Esophagus muscularis mucosa (tissue), 4 donors: ENCODE measurements at places on chromosomes 13 and 19. TPM values are rescaled to one million over a fixed set of nuclear protein-coding genes. Genes with fewer than 3 reads are reported as not detected.

Gene ZNF20
- total RNA-seq, result 2.9 TPM

Gene ZNF580
- total RNA-seq, result 66.8 TPM

Gene FCAR
- 6.3 TPM for total RNA-seq

Gene ZNF844
- 8.3 TPM for total RNA-seq

DNA sequence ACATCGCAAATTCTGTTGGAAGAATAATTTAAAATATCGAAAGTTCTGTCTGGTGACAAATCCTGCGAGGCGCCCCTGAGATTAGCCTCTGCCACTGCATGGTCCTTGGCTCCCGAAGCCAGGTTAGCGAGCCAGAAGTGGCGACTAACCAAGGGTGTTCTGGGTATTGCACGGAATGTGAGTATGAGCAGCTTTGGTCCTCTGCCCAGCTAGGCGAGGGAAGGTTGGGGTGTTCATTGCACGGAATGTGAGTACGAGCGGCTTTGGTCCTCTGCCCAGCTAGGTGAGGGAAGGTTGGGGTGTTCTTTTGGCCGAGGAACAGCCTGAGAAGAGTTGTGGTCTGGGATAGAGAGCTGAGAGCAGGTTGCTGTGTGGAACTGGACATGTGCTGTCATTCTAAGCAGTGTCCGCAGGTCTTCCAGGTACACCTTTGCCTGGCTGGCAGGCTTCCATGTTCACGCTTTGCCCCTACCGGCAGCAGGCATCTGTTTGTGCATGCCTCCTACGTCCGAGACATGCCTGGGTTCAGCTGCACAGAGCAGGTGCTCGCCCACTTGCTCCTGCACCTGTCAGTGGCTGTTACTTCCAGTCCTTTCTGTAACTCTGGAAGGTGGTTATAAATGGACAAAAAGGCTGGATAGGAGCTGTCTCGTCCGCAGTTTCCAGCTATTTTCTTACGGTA lies 18.3 kb upstream of the TEX29 start:
- no peaks in the 10 kb centered on the region for H3K27me3 ChIP-seq
- H3K4me1 ChIP-seq, result no peaks in the 10 kb centered on the region
- H3K4me3 ChIP-seq, result no peak overlapping the region
- no peak for DNase-seq

DNA sequence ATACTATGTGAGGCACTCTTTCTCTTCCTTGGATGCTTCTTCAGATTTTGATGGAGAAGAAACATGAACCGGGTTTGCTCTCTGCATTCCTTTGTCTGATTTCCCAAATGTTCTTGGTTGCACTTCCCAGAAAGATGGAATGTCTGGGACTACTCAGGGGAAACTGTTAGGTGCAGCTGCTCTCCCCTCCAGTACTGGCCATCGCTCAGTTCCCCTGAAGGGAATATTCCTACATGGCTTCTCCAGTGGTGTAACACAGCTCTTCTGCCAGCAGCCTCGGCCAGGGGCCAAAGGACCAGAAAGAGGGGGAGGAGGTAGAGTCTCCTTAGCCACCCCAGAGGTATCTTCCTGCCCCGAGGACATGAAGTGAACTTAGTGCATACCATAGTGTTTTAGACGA lies 33.5 kb upstream of the SPRY2 start:
- peak overlapping the region; percentile 63 for H3K27ac ChIP-seq
- DNase-seq, result no peak
- H3K36me3 ChIP-seq, result no peaks in the 10 kb centered on the region
- H3K27me3 ChIP-seq, result no peaks in the 10 kb centered on the region
- H3K4me3 ChIP-seq, result no peak overlapping the region

GRCh38 chr13:75481176-75482069 lies 546 bp downstream of the TBC1D4 start:
- peak overlapping the region; percentile 94 for H3K4me3 ChIP-seq
- H3K36me3 ChIP-seq, result no peaks in the 10 kb centered on the region
- H3K27ac ChIP-seq, result peak overlapping the region; percentile 83
- peaks cover 24% of the 10 kb centered on the region for H3K4me1 ChIP-seq
- no peaks in the 10 kb centered on the region for H3K27me3 ChIP-seq

- H3K4me3 ChIP-seq, result peak overlapping the region; percentile 81
- DNase-seq, result no peak
- H3K27ac ChIP-seq, result peak overlapping the region; percentile 82
- H3K4me1 ChIP-seq, result peaks cover 28% of the 10 kb centered on the region
- H3K36me3 ChIP-seq, result peaks cover 36% of the 10 kb centered on the region
Measured at GRCh38 chr19:12139269-12139668, 881 bp downstream of the ZNF20 start.

DNA sequence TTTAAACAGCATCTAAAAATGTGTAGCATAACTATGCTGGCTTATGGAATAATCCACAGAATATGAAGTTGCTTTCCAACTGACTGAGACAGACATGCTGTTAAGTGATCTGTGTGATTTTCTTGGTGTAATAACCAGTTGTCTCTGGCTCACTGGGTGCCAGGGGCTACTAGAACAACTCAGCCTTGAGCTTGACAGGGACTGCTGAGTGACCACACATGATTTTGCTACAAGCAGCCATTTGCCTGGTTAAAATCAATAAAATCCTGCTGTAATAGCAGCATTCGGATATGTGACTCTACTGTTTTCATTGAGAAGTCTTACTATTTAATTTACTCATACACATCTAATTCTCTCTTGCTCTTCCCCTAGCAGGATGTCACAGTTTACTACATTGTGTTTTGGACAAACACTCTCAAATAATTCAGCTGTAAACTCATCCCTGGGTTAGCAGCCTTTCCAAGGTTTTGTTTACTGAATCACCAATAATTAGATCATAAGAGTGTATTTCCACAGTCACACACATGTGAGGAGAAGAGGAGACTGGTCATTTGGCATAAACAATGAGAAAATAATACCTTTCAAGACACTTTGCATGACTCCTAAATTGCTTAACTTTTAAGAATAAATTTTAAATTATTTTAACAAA lies 426.2 kb downstream of the PCDH9 start:
- no peaks in the 10 kb centered on the region for H3K4me1 ChIP-seq
- no peak overlapping the region for H3K4me3 ChIP-seq
- no peaks in the 10 kb centered on the region for H3K27me3 ChIP-seq

- H3K4me3 ChIP-seq, result no peak overlapping the region
- no peak for DNase-seq
- H3K27ac ChIP-seq, result no peak overlapping the region
- no peaks in the 10 kb centered on the region for H3K36me3 ChIP-seq
- no peaks in the 10 kb centered on the region for H3K27me3 ChIP-seq
Measured at GRCh38 chr19:47860602-47861297, 1.7 kb downstream of the TPRX2 start.

DNA sequence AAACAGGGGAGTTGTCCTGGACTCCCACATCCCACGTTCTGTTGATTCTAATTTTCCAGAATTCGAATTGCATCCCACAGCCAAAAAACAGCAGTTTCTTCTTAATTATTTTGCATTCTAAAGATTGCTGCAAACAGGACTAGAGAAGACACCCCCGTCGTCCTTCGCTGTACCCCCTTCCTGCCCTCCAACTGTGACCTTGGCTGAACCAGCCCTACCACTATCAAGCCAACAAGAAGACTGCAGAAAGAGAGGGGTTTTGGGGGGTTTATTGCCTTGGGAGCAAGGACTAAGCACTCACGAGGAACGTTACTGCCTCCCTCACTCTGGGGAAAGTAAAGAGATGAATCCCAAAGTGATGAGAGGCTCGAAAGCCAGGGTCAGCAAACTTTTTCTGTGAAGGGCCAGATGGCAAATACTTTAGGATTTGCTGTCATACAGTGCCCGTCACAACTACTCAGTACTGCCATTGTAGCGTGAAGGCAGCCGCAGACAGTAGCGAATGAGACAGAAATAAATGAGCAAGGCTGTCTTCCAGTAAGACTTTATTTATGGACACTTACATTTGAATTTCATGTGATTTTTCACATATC lies 32.5 kb upstream of the KATNAL1 start:
- H3K4me1 ChIP-seq, result peaks cover 28% of the 10 kb centered on the region
- H3K36me3 ChIP-seq, result no peaks in the 10 kb centered on the region
- no peak overlapping the region for H3K4me3 ChIP-seq
- H3K27me3 ChIP-seq, result no peaks in the 10 kb centered on the region
- DNase-seq, result no peak

GRCh38 chr19:10662384-10663251 lies 8.5 kb downstream of the ILF3 start:
- no peak overlapping the region for H3K27ac ChIP-seq
- peaks cover 87% of the 10 kb centered on the region for H3K4me1 ChIP-seq
- H3K4me3 ChIP-seq, result no peak overlapping the region
- no peak for DNase-seq
- no peaks in the 10 kb centered on the region for H3K36me3 ChIP-seq

DNA sequence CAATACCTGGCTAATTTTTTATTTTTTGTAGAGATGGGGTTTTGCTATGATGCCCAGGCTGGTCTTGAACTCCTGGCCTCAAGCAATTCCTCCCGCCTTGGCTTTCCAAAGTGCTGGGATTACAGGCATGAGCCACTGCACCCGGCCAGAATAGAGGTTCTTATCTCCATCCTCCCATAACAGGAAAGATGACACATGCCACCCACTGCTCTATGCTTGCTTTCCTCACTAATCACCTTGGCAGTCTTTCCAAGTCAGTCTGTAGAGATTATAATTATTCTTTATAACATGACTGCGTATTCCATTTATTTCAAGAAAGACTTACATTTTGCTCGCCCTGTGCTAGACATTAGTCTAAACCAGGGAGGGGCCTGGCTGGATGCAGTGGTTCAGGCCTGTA lies 6.7 kb downstream of the VAV1 start:
- no peak for DNase-seq
- no peak overlapping the region for H3K4me3 ChIP-seq
- no peaks in the 10 kb centered on the region for H3K27me3 ChIP-seq
- no peaks in the 10 kb centered on the region for H3K4me1 ChIP-seq

DNA sequence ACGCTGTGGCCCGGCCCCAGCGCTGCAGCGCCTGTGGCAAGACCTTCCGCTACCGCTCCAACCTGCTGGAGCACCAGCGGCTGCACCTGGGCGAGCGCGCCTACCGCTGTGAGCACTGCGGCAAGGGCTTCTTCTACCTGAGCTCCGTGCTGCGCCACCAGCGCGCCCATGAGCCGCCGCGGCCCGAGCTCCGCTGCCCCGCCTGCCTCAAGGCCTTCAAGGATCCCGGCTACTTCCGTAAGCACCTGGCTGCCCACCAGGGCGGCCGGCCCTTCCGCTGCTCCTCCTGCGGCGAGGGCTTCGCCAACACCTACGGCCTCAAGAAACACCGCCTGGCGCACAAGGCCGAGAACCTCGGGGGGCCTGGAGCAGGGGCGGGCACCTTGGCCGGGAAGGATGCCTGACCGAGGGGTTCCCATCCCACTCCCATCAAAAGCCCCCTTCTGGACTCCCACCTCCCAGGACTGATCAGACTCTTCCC lies 7.9 kb downstream of the ZNF784 start:
- peaks cover 5% of the 10 kb centered on the region for H3K4me1 ChIP-seq
- no peak overlapping the region for H3K27ac ChIP-seq
- no peak for DNase-seq
- no peaks in the 10 kb centered on the region for H3K27me3 ChIP-seq
- H3K4me3 ChIP-seq, result no peak overlapping the region
- peaks cover 26% of the 10 kb centered on the region for H3K36me3 ChIP-seq

DNA sequence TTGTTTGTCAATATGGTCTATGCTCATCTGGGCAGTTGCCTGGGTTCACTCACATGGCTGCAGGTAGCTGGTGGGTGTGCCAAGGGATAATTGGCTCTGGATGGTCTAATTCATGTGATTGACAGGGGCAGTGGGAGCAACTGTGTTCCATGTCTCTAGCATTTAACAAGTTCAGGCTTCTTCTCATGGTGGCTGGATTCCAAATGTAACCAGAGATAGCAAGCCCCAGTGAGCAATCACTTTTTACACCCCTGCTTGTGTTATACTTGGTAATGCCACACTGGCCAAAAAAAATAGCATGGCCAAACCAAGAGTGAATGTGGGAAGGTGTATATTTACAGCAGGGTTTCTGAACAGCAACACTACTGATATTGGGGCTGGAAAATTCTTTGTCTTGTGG lies 89.6 kb upstream of the TNFSF11 start:
- no peak overlapping the region for H3K4me3 ChIP-seq
- no peaks in the 10 kb centered on the region for H3K27me3 ChIP-seq
- H3K36me3 ChIP-seq, result no peaks in the 10 kb centered on the region
- DNase-seq, result no peak
- H3K4me1 ChIP-seq, result no peaks in the 10 kb centered on the region
- no peak overlapping the region for H3K27ac ChIP-seq

DNA sequence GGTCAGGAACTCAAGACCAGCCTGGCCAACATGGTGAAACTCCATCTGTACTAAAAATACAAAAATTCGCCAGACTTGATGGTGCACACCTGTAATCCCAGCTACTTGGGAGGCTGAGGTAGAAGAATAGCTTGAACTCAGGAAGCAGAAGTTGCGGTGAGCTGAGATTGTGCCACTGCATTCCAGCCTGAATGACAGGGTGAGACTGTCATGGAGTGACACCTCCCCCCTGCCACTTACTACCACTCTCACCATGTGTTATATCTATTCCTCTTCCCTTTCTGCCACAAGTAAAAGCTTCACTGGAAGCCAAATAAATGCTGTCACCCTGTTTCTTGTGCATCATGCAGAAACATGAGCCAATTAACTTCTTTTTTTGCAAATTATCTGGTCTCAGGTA lies 10.6 kb upstream of the CEACAM4 start:
- H3K4me1 ChIP-seq, result no peaks in the 10 kb centered on the region
- no peaks in the 10 kb centered on the region for H3K36me3 ChIP-seq
- DNase-seq, result no peak

DNA sequence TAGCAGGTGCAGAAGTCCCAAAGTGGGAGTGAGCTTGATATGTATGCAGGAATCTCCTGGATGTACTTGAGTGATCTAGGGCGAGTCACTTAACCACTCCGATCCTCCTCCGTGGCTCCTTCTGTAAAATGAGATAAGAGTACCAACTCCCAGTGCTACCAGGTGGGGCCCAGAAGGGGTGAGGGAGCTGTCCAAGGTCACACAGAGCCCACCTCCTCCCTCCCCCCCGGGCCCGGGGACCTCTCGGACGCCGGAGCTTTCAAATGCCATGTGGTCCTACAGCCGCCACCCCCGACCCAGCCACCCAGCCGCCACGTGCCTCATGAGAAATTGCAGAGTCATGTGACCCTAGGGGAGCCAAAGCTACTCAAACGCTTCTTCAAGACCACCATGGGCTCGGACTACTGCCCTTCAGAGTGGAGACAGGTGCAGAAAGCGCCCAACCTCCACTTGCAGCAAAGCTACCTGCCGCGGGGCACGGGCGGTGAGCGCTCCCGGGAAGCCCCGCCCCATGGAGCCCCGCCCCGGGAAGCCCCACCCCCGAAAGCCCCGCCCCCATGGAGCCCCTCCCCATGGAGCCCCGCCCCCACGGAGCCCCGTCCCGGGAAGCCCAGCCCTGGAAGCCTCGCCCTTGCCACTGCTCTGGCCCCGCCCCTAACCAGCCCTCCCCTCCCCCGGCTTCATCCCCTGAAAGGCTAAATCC lies 10.1 kb upstream of the ZNF358 start:
- H3K27ac ChIP-seq, result no peak overlapping the region
- H3K27me3 ChIP-seq, result peaks cover 12% of the 10 kb centered on the region
- no peak for DNase-seq
- H3K36me3 ChIP-seq, result no peaks in the 10 kb centered on the region

GRCh38 chr13:44648392-44649103 lies 72.4 kb upstream of the TSC22D1 start:
- H3K36me3 ChIP-seq, result no peaks in the 10 kb centered on the region
- peaks cover 14% of the 10 kb centered on the region for H3K4me1 ChIP-seq
- H3K27ac ChIP-seq, result no peak overlapping the region
- H3K27me3 ChIP-seq, result no peaks in the 10 kb centered on the region
- no peak for DNase-seq
